Nucleus accumbens (tissue), 56 donors: ENCODE measurements at places on chromosomes 12 and 14.

DNA sequence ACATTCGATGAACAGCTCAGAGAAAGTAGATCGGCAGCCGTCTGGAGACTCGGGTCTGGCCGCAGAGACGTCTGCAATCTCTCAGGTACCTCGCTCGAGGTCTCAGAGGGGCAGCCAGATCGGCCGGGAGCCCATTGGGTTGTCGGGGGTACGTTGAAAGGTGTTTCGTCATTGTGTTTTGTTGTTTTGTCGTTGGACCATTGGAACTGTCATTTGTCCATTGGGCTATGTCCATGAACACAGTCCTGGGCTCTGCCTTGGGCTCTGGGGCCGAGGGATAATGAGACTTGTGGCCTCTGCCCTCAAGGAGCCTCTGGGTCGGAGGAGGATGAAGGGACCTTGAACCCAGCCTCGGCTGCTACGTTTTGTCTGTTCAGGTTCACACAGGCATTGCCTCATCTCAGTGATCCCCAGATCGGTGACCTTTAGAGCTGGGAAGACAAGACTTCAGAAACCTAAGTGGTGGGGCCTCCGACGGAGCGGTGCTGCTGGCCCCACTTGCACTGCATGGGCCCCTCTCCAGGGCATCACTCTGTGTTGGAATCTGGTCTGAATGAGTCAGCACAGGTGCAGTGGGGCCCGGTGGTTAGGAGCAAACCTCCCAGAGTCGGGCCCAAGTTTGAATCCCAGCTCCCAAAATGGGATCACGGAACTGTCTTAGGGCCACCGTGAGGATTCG lies 23.6 kb upstream of the MLXIP start:
- no peak for DNase-seq

- no peak for DNase-seq
Observed at GRCh38 chr12:52364901-52365489, 2.3 kb downstream of the KRT85 start.

DNA sequence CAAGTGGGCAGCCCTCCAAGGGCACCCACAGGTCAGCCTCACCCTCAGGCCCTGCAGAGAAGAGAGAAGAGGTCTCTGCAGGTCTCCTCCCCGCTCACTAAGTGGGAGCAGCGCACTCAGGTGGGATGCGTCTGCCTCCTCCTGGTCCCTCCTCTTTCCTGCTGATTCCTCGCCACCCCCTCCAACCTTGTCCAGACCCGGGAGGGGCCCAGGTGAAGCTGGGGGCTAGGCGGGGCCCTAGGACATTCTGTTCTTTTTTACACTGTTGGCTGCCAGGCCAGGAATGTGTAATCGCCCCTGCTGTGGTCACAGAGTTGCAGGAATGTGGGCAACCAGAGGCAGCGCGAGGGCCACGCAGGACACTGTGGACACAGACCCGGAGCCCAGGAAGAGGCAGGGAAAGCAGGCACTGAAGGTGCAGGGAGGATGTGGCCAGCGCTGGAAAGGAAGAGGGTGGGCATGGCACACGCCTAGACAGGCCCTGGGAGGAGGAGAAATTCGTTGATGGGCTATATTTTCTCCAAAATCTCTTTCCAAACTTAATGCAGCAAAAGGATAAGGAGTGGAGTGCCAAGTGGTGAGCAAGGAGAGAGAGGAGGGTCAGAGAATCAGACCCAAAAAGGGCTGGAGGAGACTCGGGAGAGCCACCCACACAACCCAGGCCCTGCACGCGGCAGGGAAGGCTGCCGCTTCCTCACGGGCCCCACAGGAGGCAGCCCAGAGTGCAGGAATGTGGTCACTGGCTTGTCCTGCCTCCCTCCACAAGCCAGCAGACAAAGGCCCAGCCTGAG lies 911 bp upstream of the SCNN1A start:
- DNase-seq, result no peak

GRCh38 chr12:27610374-27610773 lies 85.9 kb upstream of the REP15 start:
- DNase-seq, result no peak
